ENCODE measurements at places on chromosomes 12 and 14. TPM values are rescaled to one million over a fixed set of nuclear protein-coding genes. Genes with fewer than 3 reads are reported as not detected.

HOXC10 gene
- not detected for total RNA-seq

SERPINA12 gene
- not detected for total RNA-seq

SLCO1B3 gene
- total RNA-seq: not detected

GIT2 gene
- 110 TPM for total RNA-seq

TC2N gene
- total RNA-seq: 195 TPM

HELB gene
- 34.5 TPM for total RNA-seq

KRT72 gene
- 5.4 TPM for total RNA-seq

NOVA1 gene
- not detected for total RNA-seq

CBX5 gene
- total RNA-seq: 131 TPM

PRICKLE1 gene
- 0.28 TPM for total RNA-seq

KRT83 gene
- total RNA-seq: not detected

KERA gene
- total RNA-seq: not detected

KRT73 gene
- 3.7 TPM for total RNA-seq

TDP1 gene
- 67.3 TPM for total RNA-seq

CCDC177 gene
- total RNA-seq: not detected

PROX2 gene
- total RNA-seq: not detected

TMTC2 gene
- total RNA-seq: 3.6 TPM

ENDOU gene
- total RNA-seq: not detected

CLEC1A gene
- not detected for total RNA-seq

SLC5A8 gene
- total RNA-seq: not detected

EGLN3 gene
- 11.6 TPM for total RNA-seq

CFAP54 gene
- total RNA-seq: 0.10 TPM

SIX4 gene
- total RNA-seq: not detected

DPF3 gene
- 12.7 TPM for total RNA-seq

ADCY4 gene
- 4.5 TPM for total RNA-seq

FSCB gene
- total RNA-seq: not detected

DIO3 gene
- total RNA-seq: not detected

MIP gene
- not detected for total RNA-seq

TAS2R10 gene
- 0.36 TPM for total RNA-seq

STX2 gene
- 28.9 TPM for total RNA-seq

RTRAF gene
- total RNA-seq: 206 TPM

P2RX2 gene
- total RNA-seq: not detected

C12orf43 gene
- 15.2 TPM for total RNA-seq

HOXC12 gene
- total RNA-seq: not detected

GYS2 gene
- total RNA-seq: not detected

CLEC4D gene
- total RNA-seq: 0.23 TPM

CTSG gene
- total RNA-seq: 0.36 TPM

RAB3IP gene
- 22.4 TPM for total RNA-seq

All from activated naive CD4-positive, alpha-beta T cell treated with anti-CD3 and anti-CD28 coated beads, Interleukin-2, amount 10 ng/mL, durations not matched to agents 5 hours and 36 hours (primary cell).